ENCODE measurements at places on chromosomes 12 and 14.

GRCh38 chr14:68728342-68729106, 64.3 kb downstream of the ZFP36L1 start:
- no peak for DNase-seq

GRCh38 chr12:50635364-50635763, 128.5 kb upstream of the ATF1 start:
- no peak for DNase-seq

GRCh38 chr12:67504026-67504425, 144.5 kb upstream of the DYRK2 start:
- DNase-seq = no peak

DNA sequence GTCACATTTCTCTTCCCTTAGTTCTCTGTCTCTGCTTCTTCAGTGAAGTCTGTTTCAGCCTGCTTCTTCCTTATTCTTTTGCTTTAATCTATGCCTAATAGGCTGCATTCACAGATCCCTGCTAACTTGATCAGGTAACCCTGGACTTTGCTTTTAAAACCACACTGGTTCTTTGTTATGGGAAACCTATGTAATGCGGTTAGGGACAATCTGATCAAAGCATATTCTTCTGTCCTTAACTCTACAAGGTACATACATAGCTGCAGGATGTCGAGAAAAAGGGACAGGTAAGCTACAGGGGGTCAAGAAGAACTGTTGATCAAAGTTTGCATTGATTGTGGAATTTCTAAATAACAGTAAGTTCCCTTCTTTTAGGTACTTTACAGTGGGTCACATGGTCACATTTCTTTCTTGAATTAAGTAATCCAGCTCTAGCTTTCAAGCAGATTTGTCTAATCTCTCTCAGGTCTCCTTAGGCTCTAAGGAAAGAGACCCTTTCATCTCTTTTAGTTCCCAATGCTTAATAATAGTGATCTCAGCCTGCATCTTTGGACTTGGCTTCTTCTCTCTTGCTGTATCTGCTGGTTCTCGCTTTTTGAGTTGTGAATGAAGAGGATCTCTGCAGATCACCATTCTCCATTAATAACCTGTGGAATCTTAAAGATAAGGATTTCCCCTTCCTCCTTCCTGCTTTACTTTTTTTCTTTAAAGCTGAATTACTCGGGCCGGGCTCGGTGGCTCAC, 3.8 kb downstream of the COPZ1 start:
- no peak for DNase-seq

DNA sequence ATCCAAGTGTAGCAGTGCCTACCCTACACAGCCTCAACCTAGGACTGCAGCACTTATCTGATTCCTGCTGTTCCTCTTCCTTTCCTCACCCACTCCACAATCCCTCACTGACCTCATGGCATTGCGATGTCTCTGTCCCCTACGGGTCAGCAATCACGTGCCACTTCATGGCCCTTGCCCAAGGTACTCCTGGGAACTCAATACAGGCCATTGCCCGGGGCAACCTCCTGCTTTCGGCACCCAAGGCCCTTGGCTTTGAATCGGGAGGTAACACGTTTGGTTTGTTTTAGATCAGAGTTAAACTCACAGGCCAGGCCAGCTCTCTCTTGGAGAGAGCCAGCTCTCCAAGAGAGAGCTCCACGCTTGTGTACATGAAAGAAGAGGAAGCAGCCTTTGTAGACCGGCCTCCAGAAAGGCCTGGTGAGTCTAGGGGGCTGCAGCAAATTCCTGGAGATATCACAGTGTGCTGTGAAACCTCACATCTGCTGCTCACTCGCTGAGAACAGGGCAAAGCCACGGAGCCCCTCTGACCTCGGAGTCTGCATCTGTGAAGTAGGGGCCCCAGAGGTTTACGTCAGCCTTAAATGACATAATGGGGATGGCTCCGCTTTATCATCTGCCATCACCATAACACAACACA, 12.2 kb downstream of the CLMN start:
- DNase-seq = no peak

GRCh38 chr12:120767071-120768024, 41.7 kb downstream of the ACADS start:
- no peak for DNase-seq

DNA sequence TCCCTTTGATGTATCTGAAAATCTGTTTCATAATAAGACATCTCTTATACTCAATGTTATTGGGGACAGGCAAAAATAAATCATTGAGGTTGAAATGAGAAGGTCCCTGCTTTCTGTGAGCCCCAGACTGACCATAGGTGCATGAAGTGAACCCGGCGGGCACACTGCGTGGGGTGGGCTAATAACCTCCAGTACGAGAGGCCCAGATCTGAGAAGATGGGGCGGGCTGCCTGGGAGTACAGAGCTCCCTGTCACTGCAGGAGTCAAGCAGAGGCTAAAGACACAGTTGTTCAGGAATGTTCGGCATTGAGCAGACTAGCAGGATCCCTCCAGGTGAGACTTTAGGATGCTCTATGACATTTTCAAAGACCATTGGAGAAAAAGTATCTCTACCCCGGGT, 244.6 kb downstream of the CHST11 start:
- no peak for DNase-seq

DNA sequence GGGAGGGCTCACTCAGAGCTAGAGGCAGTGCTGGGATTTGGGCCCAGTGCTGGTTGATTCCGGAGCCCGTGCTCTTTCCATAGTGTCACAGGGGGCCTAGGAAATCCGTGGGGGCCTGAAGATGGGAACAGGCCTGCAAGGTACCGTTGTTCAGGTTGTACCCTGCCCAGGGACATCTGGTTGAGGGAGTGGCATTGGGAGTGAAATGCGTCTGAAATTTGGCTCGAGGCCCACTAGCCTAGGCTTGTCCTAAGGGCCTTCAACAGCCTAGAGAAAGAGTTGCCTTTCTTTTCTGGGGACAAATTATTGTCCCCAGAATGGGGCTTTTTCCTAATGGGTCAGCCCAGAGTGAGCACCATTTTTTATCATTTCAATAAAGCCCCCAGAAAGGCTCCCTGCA, 26.4 kb upstream of the FAM222A start:
- no peak for DNase-seq

GRCh38 chr14:61662437-61663311, 32.6 kb upstream of the HIF1A start:
- peak; percentile 62 for DNase-seq

DNA sequence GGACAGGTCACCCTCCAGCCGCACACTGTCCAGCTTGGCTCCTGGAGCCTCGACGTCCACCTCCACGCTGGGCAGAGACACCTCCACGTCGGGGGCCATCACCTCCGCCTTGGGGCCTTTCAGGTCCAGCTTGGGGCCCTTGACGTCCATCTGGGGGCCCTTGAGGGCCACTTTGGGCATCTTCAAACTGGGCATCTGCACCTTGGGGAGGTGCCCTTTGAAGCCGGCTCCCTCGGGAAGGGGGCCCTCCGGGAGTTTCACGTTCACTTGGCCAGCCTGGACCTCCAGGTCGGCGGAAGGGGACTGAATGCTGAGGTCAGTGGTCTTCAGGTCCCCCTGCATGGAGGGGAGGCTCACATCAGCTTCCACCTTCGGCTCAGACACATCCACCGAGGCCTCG, 25.3 kb downstream of the PLD4 start:
- DNase-seq = no peak

GRCh38 chr12:123120452-123121166, 30.3 kb downstream of the PITPNM2 start:
- DNase-seq = no peak

DNA sequence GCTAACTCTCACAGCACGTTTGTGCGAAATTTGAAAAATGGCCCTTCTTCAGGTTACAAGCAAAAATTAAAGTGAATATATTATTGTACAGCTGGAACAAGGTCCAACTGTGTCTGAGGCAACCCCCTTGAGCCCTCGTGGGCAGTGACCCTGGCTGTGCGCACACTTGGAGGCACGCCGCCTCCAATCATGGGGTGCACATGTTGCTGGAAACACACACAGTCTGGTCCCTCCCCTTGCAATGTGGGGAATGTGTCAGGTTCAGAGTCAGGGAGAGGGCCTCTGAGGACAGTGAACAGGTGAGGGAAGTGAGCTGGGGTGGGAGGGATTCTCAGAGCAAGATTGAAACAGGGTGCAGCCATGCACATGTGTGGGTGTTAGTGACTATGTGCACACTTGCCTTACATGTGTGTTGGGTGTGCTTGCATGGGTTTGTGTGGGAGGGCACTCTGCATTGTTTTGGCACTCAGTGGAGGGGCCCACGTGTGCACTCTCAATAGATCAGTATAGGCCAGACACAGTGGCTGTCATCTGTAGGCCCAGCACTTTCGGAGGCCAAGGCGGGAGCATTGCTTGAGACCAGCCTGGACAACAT, 9.6 kb downstream of the TSPAN9 start:
- no peak for DNase-seq

DNA sequence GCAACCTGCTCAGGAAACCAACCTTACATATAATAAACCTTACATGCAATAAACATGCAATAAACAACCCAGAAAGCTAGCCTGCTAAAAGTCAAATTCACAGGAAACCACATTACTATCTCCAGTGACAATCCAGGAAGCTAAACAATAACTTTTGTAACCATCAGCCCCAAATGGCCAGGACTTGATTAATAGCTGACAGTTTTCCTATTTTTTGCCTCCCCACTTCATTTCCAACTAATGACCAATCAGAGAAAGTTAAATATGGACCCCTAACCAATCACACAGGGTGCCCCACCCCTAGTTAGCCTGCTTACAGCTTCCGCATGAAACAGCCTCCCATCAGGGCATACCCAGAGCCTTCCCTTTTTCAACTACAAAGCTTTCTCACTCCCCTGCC, 152.2 kb upstream of the LMNTD1 start:
- no peak for DNase-seq

DNA sequence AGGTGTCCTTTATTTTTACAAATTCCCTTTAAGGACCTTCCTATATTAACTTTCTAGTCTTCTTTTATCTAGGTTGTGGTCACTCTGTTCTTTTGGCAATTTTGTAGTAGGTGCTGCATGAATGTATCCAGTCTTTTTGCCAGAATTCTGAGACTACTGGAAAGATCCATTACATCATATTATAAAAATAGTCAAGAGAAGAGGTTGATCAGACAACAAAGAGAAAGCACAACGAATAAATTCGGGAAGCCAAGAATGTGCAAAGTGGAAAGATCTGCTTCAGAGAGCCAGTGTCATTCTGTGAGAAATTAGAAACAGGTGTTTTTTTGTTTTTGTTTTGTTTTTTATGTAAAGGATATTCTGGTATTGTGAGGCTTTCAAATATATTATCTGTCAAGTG, 15.8 kb upstream of the SLC16A7 start:
- no peak for DNase-seq

- DNase-seq = no peak
These were observed 328.4 kb downstream of the DUSP6 start for GRCh38 chr12:89023936-89024335.

DNA sequence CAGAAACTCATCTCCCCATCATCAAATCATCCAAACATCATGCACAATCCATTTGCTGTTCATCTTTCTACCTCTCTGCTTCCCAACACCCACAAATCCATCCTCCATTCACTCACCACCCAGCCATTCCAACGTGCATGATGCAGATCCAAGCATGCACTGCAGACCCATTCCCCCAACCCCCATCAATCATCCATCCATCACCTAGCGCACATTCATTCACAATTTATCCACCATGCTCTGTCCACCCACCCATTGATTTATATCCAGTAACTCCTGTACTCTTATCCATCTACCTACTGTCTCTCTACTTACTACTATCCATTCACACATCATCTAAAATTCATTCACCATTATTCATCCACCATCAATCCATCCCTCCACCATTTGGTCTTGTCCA, 4.0 kb upstream of the AMN start:
- no peak for DNase-seq

DNA sequence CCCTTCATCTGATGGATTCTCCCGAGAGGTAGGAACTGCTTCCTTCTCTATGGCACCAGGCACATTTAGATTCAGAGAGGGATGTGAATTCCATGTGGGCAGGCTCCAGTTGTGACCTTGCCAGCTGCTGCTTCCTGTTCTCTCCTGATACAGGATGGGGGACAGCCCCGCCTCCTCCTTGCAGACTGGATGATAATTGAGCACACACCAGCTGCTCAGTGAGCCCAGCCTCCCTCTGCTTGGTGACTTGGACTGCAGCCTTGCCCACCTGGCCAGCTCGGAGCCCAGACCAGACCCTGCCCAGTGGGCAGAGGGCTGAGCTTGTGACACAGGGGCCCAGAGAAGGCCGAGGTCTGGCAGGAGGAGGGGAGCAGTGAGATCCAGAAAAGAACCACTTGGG, 90.2 kb downstream of the CALM1 start:
- DNase-seq = no peak

DNA sequence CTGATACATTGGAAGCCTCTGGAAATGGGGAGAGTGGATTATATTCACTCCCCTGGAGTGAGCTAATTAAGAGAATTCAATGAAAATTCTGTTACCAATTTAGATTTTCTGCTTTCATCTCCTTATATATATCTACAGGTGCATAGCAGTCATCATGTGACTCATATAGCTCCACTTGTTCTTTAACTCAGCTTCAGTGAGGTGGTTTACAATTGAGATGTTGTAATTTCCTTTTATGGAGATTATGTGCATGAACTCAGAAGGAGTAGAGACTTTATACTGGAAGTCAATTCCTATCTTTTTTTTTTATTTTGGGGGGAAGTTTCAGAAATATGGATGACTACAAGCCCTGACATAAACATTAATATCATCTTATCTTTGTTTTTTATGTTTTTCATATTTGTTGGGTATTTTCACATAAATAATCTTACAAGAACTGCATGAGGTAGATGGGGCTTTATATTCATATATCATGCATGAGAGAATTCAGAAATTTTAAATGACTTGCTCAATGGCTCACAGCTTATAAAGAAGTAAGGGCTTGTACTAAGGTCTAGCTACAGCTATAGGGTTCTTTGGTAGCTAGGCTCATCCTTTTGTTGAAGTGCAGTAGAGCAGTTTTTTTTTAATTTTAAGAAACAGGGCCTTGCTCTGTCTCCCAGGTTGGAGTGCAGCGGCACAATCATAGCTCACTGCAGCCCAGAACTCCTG, 92.3 kb upstream of the SCAF11 start:
- no peak for DNase-seq

DNA sequence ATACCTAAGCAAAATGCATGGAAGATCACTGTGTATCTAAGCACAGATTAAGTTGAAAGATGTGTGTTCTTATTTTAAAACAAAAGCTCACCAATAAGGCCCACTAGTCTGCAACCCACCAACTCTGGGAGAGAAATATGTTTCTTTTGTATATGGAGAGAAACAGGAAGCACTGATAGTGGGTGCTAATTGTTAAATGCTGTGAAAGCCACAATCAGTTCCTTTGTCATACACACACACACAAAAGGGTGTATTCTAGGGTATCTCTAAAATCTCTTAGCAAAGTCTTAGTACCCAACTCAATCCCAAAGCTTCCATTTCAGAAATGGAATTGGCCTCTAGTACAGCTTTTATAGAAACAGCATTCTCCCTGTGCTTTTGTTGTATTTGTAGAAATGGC, 272.7 kb upstream of the FLRT2 start:
- DNase-seq = no peak

GRCh38 chr12:66929121-66929520, 250.2 kb upstream of the GRIP1 start:
- DNase-seq = no peak

GRCh38 chr12:89861086-89861485, 152.4 kb upstream of the ATP2B1 start:
- no peak for DNase-seq

GRCh38 chr14:99659333-99659741, 14.4 kb downstream of the HHIPL1 start:
- no peak for DNase-seq

All from HFFc6 (cell line).